CD4-positive, alpha-beta T cell treated with Interleukin-6 at 100 ng/mL for 8 hours (primary cell): ENCODE measurements at places on chromosomes 12 and 14.

DNA sequence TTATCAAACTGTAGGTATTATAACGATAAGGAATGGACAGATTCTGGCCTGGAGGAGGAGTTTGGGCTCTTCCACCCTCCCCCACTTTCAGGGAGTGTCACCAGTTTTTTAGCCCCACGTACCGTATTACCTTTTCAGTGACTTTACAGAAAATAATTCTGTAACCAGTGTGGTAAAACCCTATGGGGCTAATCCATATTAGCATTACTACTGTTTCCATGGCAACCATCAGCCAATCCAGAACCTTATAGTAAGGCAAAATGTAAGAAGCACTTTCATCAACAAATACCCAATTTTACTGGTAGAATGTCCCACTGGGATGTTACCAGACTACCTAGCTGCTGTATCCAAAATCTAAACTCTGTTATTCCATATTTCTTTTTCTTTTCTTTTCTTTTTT lies 50.7 kb downstream of the BICDL1 start:
- DNase-seq = no peak

DNA sequence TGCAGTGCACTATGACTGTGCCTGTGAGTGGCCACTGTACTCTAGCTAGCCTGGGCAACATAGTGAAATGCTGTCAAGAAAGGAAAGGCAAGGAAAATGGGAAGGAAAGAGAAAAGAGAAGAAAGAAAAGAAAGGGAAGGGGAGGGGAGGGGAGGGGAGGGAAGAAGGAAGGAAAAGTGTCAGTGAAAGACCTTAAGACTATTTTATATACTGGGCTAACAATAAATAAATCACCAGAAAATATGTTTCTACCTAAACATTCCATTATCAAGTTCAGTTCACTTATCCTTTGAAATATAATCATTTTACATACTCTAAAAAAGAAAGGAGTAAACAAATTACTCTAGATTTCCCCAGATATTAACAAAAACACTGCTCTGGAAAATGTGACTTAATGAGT lies 22.1 kb downstream of the COCH start:
- DNase-seq = no peak

- no peak for DNase-seq
Observed at GRCh38 chr12:19388131-19388549, 51.2 kb upstream of the AEBP2 start.

DNA sequence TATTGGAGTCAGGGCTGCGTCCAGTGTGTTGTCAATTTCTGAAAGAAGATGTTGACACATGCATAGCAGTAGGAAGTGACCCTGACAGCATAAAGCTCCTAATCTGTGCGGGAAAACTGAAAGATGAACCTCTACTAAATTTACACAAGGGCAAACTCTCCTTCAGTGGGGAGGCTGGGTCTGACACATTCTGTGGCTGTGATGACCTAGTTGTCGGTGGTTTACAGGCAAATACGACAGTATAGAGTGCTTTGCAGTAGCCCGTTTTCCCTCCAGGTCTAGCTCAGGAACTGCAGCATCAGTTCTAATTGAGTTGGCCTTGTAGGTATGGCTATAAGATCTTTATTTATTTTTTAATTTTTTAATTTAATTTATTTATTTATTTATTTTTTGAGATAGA lies 14.8 kb upstream of the GABARAPL1 start:
- no peak for DNase-seq

GRCh38 chr14:67746927-67747326 lies 45.2 kb downstream of the RDH12 start:
- DNase-seq = no peak

DNA sequence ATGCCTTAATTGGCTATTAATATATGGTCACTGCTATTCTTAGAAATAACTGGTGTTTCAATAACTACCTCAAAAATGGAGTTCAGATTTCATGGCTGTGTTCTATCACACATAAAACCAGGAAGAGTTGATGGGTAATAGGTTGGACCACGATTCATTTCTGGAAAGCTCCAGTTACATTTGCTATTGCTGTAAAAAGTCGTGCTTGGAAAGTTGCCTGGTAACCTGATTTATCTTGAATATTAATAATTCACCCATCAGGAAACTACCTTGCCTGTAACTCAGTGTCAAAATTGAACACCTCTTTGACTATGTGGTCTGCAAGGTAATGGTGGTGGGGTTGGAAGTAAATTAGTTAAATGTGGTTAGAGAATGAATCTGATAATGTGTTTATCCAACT lies 104.7 kb upstream of the IFNG-AS1 start:
- no peak for DNase-seq

- no peak for DNase-seq
Observed at GRCh38 chr12:26233631-26234030, 38.3 kb downstream of the SSPN start.

DNA sequence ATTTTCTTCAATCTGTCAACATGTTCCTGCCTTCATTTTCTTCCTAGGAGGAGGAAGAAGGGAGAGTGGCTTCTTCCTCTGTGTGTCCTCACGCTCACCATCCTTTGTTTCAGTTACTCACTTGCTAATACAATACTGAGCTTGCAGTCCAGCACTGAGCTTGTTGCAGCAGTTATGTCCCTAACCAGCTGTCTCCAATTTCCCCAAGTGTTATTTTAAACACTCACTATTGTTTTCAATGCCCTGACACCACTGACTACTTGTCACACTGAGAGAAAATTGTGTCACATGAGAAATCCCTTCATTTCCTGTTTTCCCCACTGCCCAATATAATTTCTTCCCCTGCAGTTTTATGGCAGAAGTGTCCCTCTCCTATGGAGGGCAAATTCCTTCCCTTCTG lies 53.4 kb downstream of the HSD17B6 start:
- no peak for DNase-seq

DNA sequence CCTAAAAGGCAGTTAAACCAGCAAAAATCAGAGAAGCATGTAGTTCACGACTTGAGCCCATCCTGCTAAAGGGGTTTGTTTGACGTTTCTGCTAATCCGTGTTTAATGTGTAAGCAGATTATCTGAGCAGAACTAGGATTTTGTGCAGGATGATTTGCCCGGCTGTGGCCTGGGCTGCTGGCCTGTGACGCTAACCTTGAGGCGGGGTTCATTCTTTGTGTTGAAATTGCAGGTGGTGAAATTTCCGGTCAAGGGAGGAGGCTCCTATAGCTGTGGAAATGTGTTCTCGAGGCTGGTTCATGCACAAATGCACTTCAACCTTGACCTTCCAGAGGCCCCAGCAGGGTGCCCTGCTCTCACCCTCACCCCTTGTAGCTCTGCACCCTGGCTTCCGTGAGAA lies 63.7 kb downstream of the SLC24A4 start:
- no peak for DNase-seq

DNA sequence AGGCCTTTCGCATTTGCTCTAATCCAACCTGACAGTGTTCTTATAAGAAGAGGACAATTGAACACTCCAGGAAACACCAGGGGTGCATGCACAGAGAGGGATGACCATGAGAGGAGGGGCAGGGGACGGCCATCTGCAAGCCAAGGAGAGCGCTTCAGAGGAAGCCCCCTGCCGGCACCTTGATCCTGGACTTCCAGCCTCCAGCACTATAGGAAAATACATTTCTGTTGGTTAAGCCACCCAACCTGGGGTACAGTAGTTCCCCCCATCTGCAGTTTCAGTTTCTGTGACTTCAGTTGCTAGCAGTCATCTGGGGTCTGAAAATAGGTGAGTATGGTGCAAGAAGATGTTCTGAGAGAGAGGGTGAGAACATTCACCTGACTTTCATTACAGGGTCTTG lies 64.7 kb downstream of the CLMN start:
- no peak for DNase-seq

- no peak for DNase-seq
Observed at GRCh38 chr12:93430280-93430679, 11.5 kb downstream of the UBE2N start.

DNA sequence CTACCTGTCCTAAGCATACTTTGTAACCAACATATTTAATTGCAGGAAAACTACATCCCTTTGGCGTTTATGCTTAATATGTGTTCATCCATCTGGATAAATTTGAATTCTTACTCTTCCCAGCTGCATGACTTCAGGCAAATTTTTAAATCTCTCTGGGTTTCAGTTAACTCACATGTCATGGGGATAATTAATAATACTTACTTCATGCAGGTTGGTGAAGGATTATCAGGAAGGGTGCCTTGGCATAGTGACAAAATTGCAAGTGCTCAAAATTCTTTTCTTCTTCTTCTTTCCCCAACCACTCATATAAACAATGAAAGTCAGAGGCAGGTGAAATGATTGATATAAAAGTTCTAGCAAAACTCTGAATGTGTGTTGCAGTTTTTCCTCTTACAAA lies 15.9 kb downstream of the SYT10 start:
- DNase-seq = no peak

DNA sequence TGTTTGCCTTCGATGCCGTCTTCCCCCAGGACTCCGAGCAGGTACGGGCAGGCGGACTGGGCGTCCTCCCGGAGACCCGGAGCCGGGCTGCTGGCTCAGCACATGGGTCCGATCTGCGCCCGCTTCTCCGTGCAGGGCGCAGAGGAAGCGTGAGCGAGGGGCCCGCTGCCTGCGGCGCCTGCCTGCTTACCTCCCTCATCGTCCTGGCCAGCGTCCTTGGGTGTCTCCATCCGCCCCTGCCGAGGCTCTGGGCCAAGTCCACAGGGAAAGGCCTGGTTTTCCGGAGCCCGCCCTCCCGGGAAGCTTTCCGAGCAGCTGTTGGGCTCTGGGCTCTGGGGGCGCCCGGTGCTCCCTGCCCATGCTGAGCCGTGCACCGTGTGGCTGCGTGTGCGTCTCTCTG lies 33.5 kb downstream of the KIF26A start:
- DNase-seq = no peak

GRCh38 chr12:68743356-68743755 lies 2.6 kb upstream of the SLC35E3 start:
- DNase-seq = no peak

DNA sequence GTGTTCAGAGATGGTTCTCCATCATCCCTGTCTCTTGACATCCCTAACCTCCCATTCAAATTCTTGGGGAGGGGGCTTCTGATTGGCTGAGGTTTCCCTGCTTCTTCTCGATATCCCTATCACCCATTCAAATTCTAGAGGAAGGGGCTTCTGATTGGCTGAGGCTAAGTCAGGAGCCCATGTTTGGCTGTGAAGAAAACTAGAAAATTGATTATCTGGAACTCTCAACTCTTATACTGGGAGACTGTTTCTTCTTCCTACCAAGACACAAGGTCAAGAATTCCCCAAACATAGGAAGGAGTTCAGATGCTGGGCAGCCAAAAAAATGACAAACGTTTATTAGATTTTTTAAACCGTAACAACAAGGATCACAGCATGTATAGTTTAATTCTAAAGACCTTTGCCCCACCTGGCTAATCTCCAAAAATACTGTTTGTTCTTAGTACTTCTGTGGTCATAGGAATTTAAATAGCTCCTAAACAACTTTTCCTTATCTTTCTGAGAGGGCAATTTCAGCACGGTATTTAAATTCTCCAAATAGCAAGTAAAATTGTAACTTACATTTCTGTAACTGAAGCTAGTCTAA lies 26.4 kb downstream of the SPIC start:
- no peak for DNase-seq

DNA sequence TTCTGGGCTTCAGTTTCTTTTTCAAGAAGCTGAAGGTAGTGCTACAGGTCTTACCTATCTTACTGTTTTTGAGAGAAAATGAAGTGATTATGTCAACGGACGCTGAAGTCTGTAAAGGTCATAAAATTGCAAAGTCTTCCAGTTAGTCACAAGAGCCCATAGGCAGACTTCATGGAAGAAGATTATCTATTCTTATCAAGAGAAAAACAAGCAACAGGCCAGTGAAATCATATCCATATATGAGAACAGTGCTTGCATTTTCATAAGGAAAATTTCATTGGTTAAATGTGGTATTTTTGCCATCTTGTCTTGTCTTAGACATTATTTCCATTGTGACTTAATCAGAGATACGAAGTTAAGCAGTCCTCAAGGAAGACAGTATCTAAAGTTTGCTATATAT lies 412.7 kb upstream of the SEL1L start:
- no peak for DNase-seq

- no peak for DNase-seq
Observed at GRCh38 chr12:52216100-52216499, 16.9 kb upstream of the KRT7 start.

- DNase-seq = no peak
Observed at GRCh38 chr12:63083046-63083445, 68.0 kb downstream of the AVPR1A start.

- DNase-seq = no peak
Observed at GRCh38 chr14:92122761-92123160, 992 bp downstream of the CPSF2 start.

- no peak for DNase-seq
Observed at GRCh38 chr12:80264891-80265290, 165.6 kb downstream of the OTOGL start.

DNA sequence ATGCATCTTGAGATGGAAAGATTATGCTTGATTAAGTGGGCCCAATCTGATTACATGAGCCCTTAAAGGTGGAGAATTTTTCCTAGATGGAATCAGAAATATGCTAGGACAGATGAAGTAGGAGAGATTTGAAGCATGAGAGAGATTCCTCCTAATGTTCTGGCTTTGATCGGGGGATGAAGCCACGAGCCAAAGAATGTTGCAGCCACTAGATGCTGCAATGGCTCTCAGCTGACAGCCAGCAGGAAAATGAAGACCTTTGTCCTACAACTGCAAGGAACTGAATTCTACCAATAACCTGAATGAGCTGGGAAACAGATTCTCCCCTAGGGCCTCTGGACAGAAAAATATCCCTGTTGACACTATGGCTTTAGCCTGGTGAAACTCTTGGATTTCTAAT lies 82.6 kb upstream of the ATP2B1 start:
- no peak for DNase-seq

DNA sequence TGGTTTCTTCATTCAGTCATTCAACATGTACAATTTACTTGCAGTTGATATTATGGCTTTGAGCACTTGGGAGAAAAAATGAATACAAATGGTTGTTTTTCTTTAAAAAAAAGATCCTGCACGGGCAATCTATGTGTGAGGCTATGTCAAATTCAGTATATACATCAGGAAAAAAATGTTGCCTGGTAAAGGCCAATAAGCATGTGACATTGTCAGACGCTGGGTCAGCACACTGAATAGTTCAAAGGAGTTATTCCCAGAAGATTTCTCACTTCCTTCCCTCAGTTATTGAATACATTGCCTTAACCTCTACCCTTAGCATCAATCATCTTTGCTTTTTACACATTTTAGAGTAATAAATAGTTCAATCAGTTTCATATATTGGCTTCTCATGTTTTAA lies 319.2 kb downstream of the NUAK1 start:
- no peak for DNase-seq

DNA sequence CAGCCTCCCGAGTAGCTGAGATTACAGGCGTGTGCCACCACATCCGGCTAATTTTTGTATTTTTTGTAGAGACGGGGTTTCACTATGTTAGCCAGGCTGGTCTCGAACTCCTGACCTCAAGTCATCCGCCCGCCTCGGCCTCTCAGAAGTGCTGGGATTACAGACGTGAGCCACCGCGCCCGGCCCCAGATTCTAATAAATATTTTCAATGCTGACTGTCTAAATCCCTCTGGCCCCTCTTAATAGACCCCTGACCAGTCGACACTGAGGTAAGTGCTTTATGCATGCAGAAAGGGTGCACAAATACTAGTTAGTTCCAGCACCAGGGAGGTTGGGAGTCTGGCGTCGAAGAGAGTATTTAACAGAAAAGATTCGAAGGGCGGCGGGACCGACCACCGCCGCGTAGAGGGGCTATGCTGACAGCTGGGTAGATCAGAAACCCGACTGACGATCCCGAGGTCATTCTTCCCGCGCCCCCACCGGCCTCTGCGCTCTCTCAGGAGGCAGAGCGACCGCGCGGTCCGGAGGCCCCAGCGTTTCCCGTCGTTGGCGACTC lies 1.1 kb upstream of the SPATS2 start:
- DNase-seq = no peak
